ENCODE measurements at places on chromosomes 4 and X.

DNA sequence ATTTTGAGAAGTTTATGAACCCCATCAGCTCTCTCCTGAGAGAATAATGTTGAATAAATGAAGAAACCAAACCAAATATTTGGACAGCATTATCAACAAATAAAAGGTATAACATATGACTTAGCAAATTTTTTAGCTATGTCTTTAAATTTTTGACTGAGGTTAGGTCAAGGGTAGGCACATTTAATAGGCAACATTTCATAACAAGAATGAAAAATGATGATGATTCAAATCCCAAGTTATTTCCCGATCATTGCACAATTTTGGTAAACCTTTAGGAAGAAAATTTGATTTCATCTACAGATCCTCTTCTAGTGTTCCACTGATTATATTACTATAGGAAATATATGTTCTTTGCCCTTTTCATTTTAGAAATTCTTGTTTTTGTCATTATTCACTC lies 123.7 kb upstream of the TLR3 start:
- no peaks in the 10 kb centered on the region for H3K4me1 ChIP-seq
- no peaks in the 10 kb centered on the region for H3K36me3 ChIP-seq
- H3K27ac ChIP-seq: no peak overlapping the region
- DNase-seq: no peak

DNA sequence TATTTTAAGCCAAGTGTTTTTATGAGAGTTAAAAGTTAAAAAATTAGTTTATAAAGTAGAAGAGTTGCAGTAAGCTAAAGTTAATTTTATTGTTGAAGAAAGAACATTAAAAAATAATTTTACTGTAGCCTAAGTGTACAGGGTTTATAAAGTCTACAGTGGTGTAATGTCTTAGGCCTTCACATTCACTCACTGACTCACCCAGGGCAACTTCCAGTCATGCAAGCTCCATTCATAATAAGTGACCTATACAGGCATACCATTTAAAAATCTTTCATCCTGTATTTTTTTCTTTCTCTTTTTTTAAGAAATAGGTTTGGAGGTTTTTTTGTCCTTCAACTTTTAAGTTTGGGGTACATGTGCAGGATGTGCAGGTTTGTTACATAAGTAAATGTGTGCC lies 87.9 kb upstream of the NR3C2 start:
- H3K27me3 ChIP-seq: no peaks in the 10 kb centered on the region
- no peak overlapping the region for H3K27ac ChIP-seq
- H3K4me3 ChIP-seq: no peak overlapping the region
- no peak for DNase-seq
- H3K4me1 ChIP-seq: no peaks in the 10 kb centered on the region

- H3K27me3 ChIP-seq: no peaks in the 10 kb centered on the region
- no peaks in the 10 kb centered on the region for H3K36me3 ChIP-seq
- no peak overlapping the region for H3K27ac ChIP-seq
Observed at GRCh38 chrX:132716006-132716405, 227.2 kb upstream of the MBNL3 start.

DNA sequence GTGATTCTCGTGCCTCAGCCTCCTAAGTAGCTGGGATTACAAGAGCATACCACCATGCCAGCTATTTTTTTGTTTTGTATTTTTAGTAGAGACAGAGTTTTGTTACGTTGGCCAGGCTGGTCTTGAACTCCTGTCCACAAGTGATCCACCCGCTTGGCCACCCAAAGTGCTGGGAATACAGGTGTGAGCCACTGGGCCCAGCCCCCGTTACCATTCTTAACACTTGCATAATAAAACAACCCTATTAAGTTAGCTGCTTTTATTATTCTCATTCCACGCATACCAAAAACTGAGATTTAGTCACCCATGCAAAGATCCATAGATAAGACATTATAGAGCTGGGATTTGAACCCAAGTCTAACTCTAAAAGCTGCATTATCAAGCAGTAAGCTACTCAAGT lies 6.0 kb upstream of the TEX13A start:
- H3K27me3 ChIP-seq: no peaks in the 10 kb centered on the region
- no peak overlapping the region for H3K4me3 ChIP-seq
- no peak overlapping the region for H3K27ac ChIP-seq
- no peaks in the 10 kb centered on the region for H3K4me1 ChIP-seq
- no peak for DNase-seq
- H3K36me3 ChIP-seq: no peaks in the 10 kb centered on the region

- no peak for DNase-seq
- no peak overlapping the region for H3K4me3 ChIP-seq
- H3K36me3 ChIP-seq: no peaks in the 10 kb centered on the region
- no peaks in the 10 kb centered on the region for H3K4me1 ChIP-seq
Observed at GRCh38 chr4:68267433-68267944, 22.0 kb upstream of the TMPRSS11B start.

- no peaks in the 10 kb centered on the region for H3K36me3 ChIP-seq
- no peaks in the 10 kb centered on the region for H3K4me1 ChIP-seq
- H3K27ac ChIP-seq: no peak overlapping the region
- H3K4me3 ChIP-seq: no peak overlapping the region
- H3K27me3 ChIP-seq: no peaks in the 10 kb centered on the region
Observed at GRCh38 chr4:80279751-80280150, 13.3 kb downstream of the FGF5 start.

GRCh38 chrX:155143959-155144548 lies 72.2 kb upstream of the VBP1 start:
- no peak overlapping the region for H3K27ac ChIP-seq
- no peak overlapping the region for H3K4me3 ChIP-seq
- H3K36me3 ChIP-seq: no peaks in the 10 kb centered on the region
- no peaks in the 10 kb centered on the region for H3K4me1 ChIP-seq
- DNase-seq: no peak
- no peaks in the 10 kb centered on the region for H3K27me3 ChIP-seq

DNA sequence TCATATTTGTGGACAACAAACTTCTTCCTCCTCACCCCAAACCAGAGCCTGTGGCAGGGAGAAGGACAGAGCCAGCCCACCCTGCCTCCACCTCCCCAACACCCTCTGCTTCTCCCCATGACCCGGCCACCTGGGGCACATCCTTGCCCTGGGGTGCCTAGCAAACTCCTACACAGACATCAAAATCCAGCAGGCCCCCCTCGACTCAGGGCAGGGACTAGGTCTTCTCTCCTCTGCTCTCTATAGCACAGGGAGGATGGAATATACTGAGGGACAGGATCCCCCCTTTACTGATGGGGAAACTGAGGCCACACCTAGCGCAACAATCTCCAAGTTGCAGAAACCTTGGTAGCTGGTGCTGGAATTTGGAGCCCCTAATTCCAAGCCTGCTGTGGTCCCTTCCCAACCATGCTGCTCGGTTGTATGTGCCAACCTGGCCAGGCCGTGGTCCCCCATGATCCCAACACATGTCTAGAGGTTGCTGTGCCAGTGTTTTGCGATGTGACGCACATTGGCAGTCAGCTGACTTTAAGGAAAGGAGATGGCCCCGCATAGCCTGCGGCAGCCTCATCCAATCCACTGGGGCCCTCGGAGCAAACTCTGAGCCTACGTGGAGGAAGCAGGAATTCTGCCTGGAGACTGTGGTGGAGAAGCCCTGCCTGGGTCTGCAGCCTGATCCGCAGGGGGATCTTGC lies 53.9 kb upstream of the ADRA2C start:
- peak; percentile 40 for DNase-seq
- H3K36me3 ChIP-seq: no peaks in the 10 kb centered on the region
- H3K4me1 ChIP-seq: peaks cover 6% of the 10 kb centered on the region
- H3K27ac ChIP-seq: no peak overlapping the region
- no peak overlapping the region for H3K4me3 ChIP-seq

DNA sequence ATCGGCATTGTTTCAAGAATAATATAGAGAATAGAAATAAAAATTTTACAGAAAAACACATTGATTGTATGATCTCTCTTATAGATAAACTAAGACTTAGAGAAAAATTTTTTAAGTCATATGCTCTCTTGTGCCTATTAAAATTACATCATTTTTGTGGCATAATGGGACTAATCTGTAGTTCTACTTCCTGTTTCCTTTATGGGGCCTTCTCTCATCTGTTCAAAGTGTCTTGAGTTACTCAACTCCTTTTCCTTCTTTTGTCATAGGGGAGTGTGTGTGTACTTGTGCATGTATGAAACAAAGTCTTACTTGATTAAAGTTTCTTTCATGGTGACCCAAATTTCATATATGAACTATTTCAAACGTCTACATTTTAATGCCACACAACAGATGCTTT lies 1448.9 kb upstream of the TENM3 start:
- H3K27me3 ChIP-seq: no peaks in the 10 kb centered on the region
- no peaks in the 10 kb centered on the region for H3K36me3 ChIP-seq
- H3K4me1 ChIP-seq: no peaks in the 10 kb centered on the region
- no peak overlapping the region for H3K27ac ChIP-seq

GRCh38 chr4:10731690-10732089 lies 47.1 kb upstream of the CLNK start:
- no peaks in the 10 kb centered on the region for H3K4me1 ChIP-seq
- H3K27ac ChIP-seq: no peak overlapping the region
- no peak for DNase-seq
- H3K27me3 ChIP-seq: no peaks in the 10 kb centered on the region
- no peak overlapping the region for H3K4me3 ChIP-seq

DNA sequence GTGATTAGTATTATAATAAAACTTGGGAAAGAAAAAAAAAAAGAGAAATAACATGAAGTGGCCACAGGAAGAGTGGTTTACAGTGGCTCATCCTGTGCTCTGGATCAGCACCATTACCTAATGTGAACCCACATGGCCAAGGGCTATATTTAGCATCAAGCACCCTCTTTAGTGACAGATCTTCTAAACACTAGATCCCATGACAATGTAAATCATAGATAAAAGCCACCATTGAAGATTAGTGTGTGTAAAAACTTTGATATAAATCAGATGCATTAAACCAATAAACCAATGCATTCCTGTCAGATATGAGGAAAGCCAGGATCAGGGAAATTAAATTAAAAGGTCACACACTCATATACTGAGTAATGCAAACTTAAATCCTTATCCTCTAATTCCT lies 400.6 kb upstream of the MAGEB18 start:
- H3K36me3 ChIP-seq: no peaks in the 10 kb centered on the region
- H3K4me3 ChIP-seq: no peak overlapping the region
- no peak overlapping the region for H3K27ac ChIP-seq
- no peaks in the 10 kb centered on the region for H3K27me3 ChIP-seq
- no peak for DNase-seq

GRCh38 chrX:148576396-148576795 lies 76.0 kb downstream of the AFF2 start:
- H3K27me3 ChIP-seq: no peaks in the 10 kb centered on the region
- H3K27ac ChIP-seq: no peak overlapping the region
- no peaks in the 10 kb centered on the region for H3K36me3 ChIP-seq
- no peak overlapping the region for H3K4me3 ChIP-seq
- DNase-seq: no peak

DNA sequence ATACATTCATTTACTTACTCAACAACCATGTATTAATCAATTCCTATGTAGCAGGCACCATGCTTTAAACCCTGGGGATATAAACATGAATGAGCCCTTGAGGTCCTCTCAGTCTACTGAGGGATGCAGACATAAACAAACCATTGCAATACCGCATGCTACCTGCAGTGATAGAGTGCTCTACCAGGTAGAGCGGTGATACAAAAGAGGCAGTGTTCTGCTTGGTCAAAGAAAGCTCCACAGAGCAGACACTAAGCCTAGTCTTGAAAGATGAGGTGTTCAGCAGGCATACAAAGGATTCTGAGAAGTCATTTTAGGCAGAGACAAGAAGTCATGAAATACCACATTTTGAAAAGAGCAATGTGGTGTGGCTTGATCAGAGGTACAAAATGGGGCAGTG lies 26.9 kb upstream of the AMOT start:
- H3K27ac ChIP-seq: no peak overlapping the region
- H3K4me3 ChIP-seq: no peak overlapping the region
- H3K36me3 ChIP-seq: no peaks in the 10 kb centered on the region

- no peaks in the 10 kb centered on the region for H3K27me3 ChIP-seq
- DNase-seq: no peak
- peaks cover 43% of the 10 kb centered on the region for H3K4me1 ChIP-seq
- no peak overlapping the region for H3K4me3 ChIP-seq
- H3K36me3 ChIP-seq: no peaks in the 10 kb centered on the region
- no peak overlapping the region for H3K27ac ChIP-seq
Observed at GRCh38 chrX:154731881-154732280, 19.0 kb downstream of the GAB3 start.

DNA sequence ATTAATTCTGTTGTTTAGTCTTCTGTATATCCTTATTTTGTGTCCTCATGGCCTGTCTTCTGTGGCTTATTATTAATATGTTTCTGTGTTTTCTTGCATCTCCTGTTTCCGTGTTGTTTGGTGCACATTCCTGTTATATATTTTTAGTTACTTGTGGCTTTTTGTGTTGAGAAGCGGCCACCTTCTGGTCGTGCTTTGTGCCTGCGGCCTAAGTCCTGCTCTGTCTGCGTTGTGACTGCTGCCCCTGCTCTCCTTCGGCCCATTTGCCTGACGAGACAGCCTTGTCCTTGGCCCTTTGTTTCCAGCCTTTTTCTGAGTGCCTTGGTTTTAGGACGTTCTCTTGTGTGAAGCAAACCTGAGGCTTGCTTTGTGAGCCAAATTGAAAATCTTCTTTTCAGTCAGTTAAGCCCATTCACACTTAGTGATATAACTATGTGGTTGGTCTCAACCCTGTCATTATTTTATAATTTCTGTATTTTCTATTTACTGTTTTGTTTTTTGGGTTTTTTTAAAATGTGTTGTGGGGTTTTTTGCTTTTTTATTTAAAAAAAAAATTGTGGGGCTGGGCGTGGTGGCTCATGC lies 43.8 kb downstream of the TNIP2 start:
- H3K4me1 ChIP-seq: peaks cover 19% of the 10 kb centered on the region
- no peaks in the 10 kb centered on the region for H3K27me3 ChIP-seq
- no peak overlapping the region for H3K27ac ChIP-seq
- no peak overlapping the region for H3K4me3 ChIP-seq
- H3K36me3 ChIP-seq: peaks cover 31% of the 10 kb centered on the region

DNA sequence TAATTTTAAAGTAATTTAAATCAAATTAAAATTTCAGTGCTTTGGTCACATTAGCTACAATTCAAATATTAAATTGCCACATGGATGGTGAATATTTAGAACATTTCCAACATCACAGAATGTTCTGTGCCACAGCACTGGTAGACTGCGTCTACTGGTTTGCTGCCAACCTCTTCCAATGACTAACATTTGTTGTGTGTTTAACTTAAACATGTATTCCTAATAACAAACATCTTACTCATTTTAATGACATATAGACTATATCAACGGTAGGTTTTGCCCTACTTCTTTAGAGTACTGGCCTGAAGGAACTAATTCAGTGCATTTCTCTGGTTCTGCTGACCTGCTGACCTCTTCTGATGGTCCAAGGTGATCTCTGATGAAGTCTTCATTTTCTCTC lies 157.6 kb downstream of the DCK start:
- no peaks in the 10 kb centered on the region for H3K27me3 ChIP-seq
- no peak for DNase-seq
- no peaks in the 10 kb centered on the region for H3K4me1 ChIP-seq
- no peaks in the 10 kb centered on the region for H3K36me3 ChIP-seq
- H3K4me3 ChIP-seq: no peak overlapping the region

- H3K27ac ChIP-seq: peak overlapping the region; percentile 89
- H3K4me1 ChIP-seq: peaks cover 39% of the 10 kb centered on the region
- no peak for DNase-seq
- peak overlapping the region; percentile 72 for H3K4me3 ChIP-seq
- H3K27me3 ChIP-seq: no peaks in the 10 kb centered on the region
- no peaks in the 10 kb centered on the region for H3K36me3 ChIP-seq
Observed at GRCh38 chrX:40105835-40106675, 8.3 kb upstream of the BCOR start.

Measured in suprapubic skin (tissue), 4 donors.